Activated T-cell treated with anti-CD3 and anti-CD28 coated beads, Interleukin-2, amount 50 U/mL, for 48 hours (primary cell): ENCODE measurements at places on chromosomes 11 and 22.

DNA sequence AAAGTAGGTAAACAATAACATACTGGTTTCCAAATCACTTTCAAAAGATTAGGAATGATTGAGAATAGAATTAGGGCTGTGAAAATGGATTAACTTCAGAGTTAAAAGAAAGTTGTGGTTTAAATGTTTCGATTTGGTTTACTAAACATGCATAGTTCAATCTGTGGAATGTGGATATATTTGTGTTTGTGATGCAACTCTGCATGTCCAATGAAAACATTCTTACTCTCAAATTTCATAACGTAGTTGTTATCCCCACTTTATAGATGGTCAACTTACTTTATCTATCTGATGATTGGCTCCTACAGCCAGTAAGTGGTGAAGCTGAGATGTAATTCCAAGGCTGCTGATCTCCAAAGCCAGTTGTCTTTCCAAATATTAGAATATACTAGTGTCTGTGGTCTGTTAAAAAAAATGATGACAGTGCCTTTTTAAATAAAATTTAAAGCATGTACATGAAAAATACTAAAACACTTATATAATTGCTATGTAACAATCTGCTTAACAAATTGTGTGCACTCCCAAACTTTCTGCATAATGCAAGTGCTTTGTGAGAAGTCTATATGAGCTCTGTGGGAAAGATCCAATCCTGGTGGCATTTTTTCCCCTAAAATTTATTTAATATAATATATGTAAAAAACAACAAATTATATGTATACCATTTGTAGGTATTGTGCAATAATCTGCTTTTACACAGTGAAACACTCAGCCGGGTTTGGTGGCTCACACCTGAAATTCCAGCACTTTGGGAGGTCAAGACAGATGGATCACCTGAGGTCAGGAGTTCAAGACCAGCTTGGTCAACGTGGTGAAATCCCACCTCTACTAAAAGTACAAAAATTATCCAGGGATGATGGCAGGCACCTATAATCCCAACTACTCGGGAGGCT is 9.7 kb upstream of the SIK3 start:
- DNase-seq = no peak

DNA sequence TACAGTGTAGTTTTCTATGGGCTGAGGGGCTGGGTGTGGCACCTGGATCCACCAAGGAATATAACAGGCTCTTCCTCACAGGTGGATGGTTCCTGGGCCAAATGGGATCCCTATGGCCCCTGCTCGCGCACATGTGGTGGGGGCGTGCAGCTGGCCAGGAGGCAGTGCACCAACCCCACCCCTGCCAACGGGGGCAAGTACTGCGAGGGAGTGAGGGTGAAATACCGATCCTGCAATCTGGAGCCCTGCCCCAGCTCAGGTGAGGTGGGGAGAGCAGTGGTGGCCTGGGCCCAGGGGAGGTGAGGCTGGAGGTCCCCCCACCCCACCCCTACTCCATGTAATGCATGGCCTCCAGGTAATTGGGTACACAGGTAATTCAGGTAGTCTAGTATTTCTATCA is 20.7 kb downstream of the ADAMTS15 start:
- DNase-seq = no peak

- peak; percentile 54 for DNase-seq
Measured at GRCh38 chr11:63871962-63872799, 33.3 kb downstream of the MARK2 start.

- DNase-seq = peak; percentile 84
Measured at GRCh38 chr22:46604306-46604690, 15.9 kb upstream of the GRAMD4 start.

DNA sequence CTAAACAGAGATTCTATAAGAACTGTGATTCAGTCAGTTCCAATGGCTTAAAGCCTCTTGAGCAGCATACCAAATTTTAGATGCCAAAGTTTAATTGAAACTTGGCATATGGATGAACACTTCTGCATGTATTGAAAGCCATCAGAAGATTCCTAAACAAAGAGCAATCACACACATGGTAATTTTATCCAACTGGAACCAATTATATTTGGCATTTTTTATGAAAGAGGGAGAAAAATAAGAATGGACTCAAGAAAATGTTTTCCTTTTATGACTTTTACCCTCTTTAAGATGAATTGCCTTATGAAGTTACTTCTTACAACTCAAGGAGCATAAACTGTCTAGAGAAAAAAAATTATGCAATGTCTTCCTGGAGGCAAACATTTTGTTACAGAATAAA is 7.4 kb downstream of the TRPC6 start:
- DNase-seq = no peak

DNA sequence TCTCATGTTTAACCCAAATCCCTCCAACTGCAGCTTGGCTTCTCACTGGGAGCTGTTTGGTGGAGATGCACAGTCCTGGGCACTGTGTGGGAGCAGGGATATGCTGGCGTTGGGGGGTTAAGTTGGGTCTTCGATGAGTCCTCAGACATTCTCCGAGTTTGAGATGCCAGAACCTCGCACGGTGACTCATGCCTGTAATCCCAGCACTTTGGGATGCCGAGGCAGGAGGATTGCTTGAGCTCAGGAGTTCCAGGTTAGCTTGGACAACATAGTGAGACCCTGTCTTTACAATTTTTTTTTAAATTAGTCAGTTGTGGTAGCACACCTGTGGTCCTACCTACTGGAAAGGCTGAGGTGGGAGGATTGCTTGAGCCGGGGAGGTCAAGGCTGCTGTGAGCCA is 20.7 kb downstream of the POU2F3 start:
- no peak for DNase-seq

GRCh38 chr11:37572491-37573171 is 974.6 kb upstream of the RAG2 start:
- DNase-seq = no peak

GRCh38 chr22:24060375-24060788 is 49.3 kb downstream of the CABIN1 start:
- DNase-seq = no peak

- no peak for DNase-seq
Measured at GRCh38 chr11:66915046-66915832, 42.9 kb downstream of the PC start.

DNA sequence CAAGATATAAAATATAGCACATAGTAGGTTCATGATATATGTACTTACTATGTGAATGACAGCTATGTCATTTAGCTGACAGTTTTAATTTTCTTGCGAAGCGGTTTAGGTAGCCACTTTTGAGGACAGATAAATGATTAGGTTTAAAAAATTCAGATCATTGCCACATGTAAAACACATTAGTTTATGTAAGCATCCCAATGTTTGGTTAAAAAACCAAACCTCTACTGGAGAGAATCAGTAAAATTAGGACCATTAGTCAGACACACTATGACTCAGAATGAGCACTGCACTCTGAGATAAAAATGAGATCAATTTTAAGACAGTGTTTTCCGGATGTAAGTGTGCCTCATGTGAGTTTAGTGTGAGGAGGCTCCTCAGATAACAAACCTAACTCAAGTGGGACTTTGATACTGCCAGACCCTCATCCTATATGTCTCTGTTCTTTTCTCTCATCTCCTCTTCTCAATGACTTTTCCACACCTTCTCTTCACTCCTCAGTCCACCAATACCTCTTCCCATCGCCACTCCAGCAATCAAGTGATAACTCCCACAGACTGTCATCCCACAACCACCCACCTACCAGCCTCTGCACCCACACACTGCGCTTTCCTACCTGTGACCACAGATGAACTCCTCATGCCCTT is 6.8 kb upstream of the OR2AT4 start:
- DNase-seq = peak; percentile 28

DNA sequence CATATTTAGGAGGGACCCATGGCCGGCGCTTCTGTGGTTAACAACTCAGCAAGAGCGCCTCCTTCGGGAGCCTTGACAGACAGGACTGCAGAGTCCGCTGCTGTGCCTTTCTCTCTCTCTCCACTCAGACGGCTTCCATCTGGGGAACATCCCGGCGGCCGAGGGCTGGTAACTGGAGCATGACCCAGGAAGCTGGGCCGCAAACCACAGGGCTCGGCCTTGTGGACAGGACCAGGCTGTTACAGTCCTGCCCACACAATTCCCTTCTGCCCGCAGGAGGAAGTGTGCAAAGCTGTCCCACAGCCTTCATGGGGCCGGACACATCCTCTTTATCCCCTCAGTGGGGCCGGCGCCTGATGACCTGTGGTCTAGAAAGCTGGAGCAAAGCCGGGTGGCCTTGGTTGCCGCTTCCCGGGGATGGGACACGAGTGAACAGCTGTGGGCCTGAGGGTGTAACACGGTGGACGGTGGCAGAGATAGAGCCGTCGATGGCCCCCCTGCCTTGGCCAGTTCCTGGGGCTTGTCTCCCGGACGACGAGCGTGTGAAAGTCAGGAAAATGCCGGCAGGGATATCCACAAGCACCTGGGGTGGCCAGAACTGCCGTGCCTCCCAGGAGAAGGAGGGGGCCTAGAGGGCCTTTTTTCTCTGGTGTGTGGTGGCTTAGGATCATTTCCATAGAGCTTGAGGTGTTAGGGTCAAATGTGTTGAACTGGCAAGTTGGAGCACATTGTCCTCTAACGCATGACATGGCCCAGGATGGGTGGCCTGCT is 50.1 kb downstream of the FBLN1 start:
- no peak for DNase-seq

- no peak for DNase-seq
Measured at GRCh38 chr11:126719740-126720139, 280.8 kb downstream of the KIRREL3 start.

DNA sequence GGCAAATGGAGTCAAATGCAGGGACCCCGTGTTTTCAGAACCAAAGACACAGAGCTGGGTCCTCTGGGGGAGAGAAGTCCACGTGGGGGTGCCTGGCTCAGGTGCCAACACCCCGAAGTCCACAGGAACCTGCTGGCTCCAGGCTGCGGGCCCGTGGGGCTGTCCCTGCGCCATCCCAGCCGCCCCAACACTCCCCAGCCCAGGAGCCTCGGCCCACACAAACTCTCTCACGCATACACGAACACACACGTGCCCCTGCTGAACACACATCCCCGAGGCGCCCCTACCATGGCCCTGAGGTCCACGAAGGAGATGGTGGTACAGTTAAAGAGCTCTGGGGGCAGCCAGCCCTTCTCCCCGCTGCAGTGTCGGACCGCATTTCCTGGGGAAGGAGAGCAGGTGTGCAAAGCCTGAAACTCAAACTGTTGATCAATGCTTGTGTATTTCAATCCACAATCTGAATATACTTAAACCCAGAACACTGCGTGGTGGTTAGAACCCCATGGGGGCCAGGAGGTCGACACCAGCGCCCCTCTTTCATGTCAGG is 54.7 kb downstream of the TRMU start:
- no peak for DNase-seq

- DNase-seq = peak; percentile 88
Measured at GRCh38 chr11:57480409-57481137, 20.2 kb downstream of the RTN4RL2 start.

DNA sequence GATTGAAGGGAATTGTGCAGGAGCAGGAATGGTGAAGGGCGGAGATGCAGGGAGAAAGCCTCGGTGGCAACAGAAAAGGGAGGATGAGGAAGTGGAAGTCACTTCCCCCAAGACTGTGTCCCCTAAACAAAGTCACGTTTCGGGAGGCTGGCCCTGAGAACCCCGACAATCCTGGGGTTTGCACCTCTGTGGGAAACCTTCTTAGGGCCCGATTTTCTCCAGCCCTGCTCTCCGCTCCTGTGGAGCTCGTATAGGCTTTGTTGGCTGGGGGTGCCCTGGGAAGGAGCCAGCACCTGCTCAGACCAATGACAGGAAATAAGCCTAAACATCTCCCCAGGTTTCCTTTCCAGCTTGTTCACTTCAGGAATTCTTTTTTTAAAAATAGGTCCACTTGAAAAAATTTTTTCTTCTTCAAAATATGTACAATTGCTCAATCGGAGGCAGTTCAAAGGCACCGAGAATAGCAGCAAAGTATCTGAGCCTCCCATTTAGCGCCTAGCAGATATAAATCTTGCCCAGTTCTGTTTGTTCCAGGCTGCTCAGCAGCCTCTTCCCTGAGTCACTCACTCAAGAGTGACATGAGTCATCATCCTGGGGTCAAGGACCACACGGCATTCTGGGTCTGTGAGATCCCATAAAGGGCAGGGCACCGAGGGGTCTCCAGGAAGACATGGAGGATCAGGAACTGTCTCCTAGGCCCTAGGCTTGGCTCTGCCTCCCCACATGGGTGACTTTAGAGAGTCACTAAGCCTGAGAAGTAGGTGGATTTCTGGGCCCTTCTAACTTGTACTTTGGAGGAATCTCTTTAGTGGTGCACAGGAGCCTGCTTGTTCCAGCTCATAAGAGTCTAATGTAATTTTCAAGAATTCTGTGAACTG is 34.0 kb downstream of the IRAG1 start:
- DNase-seq = peak; percentile 28

GRCh38 chr22:43634316-43634715 is 177.8 kb downstream of the EFCAB6 start:
- DNase-seq = no peak

- no peak for DNase-seq
Measured at GRCh38 chr22:21450858-21451353, 16.3 kb upstream of the TMEM191C start.

DNA sequence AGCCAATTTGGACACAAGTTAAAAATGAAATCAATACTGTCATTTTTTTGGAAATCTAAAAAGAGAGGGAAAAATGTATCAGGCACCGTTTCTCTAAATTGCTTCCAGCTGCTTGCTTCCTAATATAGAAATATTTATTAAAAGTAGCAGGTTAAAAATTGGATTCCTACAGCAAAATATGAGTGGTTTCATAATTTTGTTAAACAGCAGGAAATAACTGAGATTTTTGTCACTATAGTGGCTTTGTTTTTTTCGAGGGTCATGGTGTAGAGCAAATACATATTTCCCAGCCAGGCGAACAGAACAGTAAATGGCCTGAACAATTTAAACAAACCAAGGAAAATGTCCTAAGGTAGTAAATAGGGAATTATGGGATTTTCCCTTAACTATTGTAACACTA is 159.7 kb downstream of the DDX10 start:
- DNase-seq = no peak

GRCh38 chr22:49768077-49768910 is 59.4 kb downstream of the BRD1 start:
- no peak for DNase-seq

DNA sequence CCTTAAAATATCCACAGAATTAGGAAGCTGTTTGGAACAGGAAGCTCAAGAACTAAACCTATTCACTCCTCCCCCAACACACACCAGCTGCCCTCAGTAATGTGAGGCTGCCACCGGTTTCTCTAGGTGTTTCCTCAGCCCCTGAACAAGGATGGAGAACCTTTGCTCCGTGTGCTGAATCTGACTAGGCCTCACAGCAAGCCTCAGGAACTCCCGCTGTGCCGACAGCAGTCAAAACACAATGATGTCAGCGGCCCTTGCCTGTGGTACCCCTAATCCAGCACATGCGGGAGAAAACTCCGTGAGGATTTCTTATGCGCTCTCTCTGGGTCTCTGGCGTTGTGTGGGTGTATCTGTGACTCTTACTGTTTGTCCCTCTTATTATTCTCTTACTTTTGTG is 153.3 kb downstream of the EFCAB6 start:
- DNase-seq = no peak
